ENCODE measurements at places on chromosomes 6 and 20. TPM values are rescaled to one million over a fixed set of nuclear protein-coding genes. Genes with fewer than 3 reads are reported as not detected.
A peak's percentile ranks its signal among the peaks of the same experiment; 100 is the strongest.

- peak; percentile 71 for DNase-seq
These were observed 30.9 kb upstream of the NEDD9 start for GRCh38 chr6:11263291-11263775.

- DNase-seq, result no peak
These were observed 12.7 kb downstream of the SAYSD1 start for GRCh38 chr6:39102071-39102820.

BACH2 gene
- total RNA-seq, result 1.2 TPM

- DNase-seq, result no peak
These were observed 211.4 kb downstream of the ESR1 start for GRCh38 chr6:152018876-152019275.

CBLN4 gene
- not detected for total RNA-seq

GRCh38 chr20:10505827-10506226 lies 70.7 kb downstream of the SLX4IP start:
- no peak for DNase-seq

GABRR1 gene
- total RNA-seq, result not detected

DNA sequence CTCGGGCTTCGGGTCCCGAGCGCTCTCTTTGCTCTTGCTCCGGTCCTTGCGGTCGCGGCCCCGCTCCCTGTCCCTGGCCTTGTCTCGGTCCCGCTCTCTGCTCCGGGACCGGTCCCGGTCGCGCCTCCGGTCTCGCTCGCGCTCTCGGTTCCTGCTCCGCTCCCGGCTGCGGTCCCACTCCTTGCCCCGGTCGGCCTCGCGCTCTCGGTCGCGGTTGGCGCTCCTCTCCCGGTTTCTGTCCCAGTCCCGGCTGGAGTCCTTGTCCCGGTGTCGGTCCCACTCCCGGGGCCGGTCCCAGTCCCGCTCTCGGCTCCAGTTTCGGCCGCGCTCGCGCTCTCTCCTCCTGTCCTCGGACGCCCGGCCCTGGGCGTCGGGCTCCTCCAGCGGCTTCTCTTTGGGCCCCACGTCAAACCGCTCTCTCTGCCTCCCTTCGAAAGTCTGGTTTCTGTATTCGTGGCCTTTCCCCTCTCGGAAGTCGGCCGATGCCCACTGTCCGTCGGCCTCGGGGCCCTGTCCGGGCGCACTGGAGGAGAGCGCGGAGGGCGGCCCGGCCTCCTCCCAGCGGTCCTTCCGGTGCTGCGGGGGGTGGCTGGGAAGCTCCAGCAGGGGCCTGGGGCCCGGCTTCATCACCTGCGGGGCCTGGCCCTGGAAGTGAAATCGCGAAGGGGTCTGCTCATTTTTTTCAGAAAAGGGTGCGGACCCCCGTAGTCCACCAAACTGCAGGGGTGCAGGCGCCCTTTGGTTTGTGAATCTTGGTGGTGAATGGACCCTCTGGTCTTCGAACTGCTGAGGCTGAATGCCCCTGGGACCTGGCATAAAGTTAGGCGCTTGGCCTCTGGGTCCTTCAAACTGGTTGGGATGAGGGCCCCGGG lies 17.9 kb upstream of the TCFL5 start:
- DNase-seq, result no peak

DNA sequence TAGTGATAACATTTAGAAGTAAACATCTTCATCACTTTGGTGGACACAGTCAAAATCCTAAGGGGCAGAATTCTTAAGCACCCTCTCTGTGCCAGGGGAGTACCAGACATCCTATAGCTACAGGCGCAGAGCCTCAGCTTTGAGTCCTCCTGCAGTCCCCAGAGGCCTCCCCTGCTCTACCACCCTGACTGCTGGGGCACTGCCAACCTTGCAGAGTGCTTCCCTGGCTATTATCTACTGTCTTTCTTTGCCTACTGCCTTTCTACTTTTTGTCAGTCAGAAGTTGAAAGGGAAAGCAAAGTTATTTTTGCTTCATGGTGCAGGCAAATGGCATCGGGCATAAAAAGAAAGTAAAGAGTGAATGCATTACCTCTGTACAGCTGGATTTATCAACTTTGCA lies 80.1 kb downstream of the AIG1 start:
- DNase-seq, result no peak

DNA sequence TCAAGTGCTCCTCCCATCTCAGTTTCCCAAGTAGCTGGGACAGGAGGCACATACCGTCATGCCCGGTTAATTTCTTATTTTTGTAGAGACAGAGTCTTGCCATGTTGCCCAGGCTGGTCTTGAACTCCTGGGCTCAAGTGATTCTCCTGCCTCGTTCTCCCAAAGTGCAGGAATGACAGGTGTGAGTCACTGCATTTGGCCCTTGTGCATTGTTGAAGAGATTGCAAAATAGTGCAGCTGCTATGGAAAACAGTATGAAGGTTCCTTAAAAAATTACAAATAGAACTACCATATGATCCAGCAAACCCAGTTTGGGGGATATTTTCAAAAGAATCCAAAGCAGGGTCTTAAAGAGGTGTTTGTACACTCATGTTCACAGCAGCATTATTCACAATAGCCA lies 69.1 kb downstream of the GJA10 start:
- DNase-seq, result no peak

DNA sequence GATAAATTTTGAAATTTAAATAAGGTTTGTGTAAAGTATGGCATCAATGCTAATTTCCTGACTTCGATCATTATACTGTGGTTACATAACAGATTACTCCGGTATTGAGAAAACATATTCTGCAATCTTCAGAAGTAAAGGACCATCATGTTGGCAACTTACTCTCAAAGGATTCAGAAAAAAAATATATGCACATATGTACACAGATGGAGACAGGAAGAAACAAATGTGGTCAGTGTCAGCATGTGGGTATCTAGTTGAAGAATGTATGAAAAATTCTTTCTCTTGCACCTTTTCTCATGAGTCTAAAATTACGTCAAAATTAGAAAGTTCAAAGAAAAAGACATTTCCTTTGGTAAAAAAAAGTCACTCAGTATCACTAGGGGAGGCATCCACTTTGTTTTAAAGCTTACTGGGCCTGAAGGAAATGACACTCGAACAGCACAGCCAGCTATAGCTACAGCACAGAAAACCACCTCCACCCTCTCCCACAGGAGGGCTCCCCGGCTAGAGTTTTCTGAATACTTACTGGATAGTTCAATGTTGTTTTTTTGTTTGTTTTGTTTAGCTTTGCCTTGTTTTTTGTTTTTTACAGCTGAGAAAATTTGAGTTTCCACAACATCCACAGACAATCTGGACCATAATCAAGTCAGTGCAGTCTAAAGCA lies 317.2 kb upstream of the AGPAT4 start:
- DNase-seq, result no peak

CAGE1 gene
- total RNA-seq, result not detected
